CD8-positive, alpha-beta memory T cell (primary cell): ENCODE measurements at places on chromosomes 5 and 9. TPM values are rescaled to one million over a fixed set of nuclear protein-coding genes. Genes with fewer than 3 reads are reported as not detected.

DNA sequence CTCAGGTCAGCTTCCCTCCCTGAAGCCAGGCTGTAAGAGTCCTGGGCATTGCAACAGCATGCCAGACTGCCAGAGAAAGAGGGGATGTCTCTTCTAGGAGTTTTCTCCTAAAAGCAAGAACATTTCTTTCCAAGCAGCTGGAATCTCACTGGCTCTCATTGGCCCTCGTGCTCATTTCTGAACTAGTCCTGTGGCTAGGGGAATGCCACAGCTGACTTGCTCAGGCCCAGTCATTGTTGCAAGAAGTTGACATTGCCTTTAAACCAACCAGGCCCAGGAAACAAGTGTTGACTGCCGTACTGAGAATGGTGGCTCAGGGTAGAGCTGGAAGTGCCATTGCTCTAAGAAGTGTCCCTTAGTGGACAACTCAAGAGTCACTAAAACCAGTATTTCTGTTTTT is 15.0 kb upstream of the CEP120 start:
- DNase-seq, result no peak

- DNase-seq, result no peak
These were observed 688.2 kb upstream of the CDH6 start for GRCh38 chr5:30505014-30505886.

DNA sequence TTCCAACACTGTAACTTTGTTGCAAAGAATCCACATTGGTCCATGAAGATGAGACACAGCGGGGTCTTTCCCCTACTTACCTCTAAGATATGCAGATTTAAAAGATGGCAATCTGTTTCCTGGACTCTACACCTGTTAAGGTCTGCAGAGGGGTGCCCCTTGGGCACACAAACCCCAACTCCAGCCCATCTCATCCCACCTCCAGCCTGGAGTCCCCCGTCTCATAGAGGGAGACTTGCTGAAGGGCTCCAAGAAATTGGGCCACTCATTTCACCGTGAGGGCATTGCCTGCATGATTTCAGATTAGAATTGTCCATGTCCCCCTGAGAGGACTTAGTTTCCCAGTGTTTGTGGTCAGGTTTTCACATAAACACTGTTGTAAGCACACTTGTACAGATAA is 365.7 kb downstream of the IRX2 start:
- DNase-seq, result no peak

DNA sequence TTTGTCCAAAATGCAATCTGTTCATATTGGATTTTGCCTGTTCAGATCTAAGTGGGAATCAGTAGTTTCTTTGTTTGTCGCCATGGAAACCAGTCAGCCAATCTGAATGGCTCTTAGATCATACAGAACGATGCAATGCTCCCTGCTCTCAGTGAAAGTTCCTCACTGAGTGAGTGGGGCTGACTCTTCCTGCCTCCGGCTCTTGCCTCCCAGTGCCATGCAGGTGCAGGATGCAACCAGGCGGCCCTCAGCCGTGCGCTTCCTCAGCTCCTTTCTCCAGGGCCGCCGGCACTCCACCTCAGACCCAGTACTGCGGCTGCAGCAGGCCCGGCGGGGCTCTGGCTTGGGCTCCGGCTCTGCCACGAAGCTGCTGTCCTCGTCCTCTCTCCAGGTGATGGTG is at the start of gene PTPDC1:
TSS of gene PTPDC1 (plus strand) at position 151 of the 400 bp plus-strand sequence. CDS start at position 218, 67 bp downstream.
- DNase-seq, result no peak

DNA sequence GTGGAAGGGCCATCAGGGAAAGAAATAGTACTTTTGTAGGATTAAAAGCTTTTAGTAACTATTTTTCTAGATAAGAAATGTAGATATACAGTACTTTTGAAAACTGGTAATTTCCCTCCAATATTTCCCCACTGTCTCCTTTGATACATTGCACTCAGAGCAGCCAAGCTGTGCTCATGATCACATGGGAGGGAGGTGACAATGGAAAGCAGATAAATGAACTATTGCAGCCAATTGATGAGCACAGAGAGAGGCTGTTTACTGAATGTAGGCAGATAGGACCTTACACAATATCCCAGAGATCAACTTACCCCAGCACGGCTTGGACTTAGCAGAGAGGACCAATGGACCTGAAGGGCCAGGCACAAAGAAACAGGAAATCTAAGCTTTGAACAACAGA is 178.0 kb upstream of the NREP start:
- DNase-seq, result no peak

- no peak for DNase-seq
These were observed 215.7 kb upstream of the S1PR3 start for GRCh38 chr9:88775559-88775958.

DNA sequence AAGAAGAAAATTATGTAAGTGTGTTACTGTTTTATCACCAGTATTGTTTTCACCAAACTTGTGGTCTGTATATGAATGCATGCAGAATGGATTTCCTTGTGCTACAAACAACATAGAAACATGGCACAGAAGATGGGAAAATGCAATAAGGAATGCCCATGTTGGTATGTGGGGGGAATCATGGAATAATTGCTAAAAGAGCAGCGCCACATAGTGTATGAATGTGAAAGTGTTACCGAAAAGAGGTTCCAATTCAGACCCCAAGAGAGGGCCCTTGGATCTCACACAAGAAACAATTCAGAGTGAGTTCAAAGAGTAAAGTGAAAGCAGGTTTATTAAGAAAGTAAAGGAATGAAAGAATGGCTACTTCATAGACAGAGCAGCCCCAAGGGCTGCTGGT is 26.4 kb upstream of the TYRP1 start:
- DNase-seq, result no peak

Gene SPINK6
- polyA plus RNA-seq, result not detected

Gene PCDHA9
- not detected for polyA plus RNA-seq

Gene GPR150
- 2.8 TPM for polyA plus RNA-seq

Gene ARRDC3
- polyA plus RNA-seq, result 54.4 TPM
